ENCODE measurements at places on chromosomes 6 and 20.

DNA sequence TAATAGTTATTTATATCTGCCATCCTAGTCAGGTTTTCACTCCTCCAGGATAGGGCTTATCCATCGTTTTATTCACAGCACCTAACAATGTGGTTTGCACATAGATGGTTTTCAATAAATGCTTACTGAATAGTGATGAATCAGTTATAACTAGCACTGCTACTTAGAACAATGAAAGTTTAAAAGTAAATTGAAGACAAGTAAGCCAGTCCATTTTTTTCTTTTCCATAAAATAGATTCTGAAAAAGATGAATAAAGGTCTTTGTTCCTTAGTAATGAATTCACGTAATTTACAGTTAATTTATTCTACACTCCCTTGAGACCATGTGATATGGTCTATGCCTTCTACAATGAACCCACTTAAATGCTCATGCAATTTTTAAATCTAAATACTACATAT, 212.5 kb downstream of the RNGTT start:
- DNase-seq, result no peak

DNA sequence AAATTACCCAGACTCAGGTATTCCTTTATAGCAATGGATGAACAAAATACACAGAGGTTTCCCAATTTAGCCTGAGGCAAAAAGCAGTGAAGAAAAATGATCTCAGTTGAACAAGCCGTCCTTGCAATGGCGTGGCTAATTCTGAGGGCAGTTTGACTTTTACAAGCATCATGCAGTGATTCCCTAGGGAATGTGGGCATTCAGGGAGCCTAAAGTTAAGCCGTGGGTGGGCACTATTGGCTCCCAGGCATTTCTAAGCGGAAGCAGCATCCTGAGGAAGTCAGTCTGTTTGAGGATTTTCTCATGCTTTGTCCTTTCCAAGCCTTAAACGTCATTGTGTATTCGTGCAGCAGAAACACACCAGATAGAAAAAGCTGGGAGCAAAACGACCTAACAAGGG, 133.9 kb downstream of the MYLK4 start:
- DNase-seq, result no peak

GRCh38 chr6:15285682-15286294, 39.9 kb downstream of the JARID2 start:
- no peak for DNase-seq

DNA sequence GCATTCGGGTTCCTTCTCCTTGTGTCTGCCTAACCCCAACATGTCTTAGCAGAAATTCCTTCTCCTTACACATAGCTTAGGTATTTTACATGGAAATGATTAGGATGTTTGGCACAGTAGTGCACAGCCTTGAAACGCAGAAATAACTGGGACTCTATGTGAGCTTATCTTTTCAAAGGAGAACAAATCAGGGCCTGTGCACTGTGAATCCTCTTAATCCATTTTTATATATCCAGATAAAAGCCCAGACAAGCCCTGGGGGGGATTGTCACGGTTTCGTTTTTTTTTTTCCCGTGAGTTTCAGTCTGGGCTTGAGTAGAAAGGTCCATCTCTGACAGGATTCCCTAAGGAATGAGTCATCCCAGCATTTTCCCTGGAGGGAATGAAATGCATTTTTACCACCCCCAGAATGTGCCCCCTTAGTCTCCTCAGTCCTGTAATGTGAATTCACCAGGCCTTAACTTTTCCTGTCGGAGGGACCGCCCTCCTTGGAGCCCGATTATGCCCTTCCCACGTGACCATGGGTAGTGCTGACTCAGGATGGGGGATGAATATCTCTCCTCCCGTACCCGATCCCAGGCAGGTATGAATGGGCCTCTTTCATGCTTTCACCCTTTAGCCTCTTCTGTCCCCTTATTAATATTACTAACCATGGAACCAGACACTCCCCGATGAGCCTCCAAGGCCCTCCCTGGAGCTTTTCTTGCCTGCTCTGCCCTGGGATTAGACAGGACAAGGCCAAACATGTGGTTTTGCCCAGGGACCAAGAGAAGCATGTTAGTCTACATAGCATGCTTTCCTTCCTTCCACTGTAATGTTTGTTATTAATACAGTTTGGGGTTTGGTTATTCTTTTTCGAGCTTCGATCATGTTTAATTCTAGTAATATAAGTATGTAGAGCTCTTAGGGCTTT, 23.9 kb upstream of the NAA20 start:
- DNase-seq, result no peak

DNA sequence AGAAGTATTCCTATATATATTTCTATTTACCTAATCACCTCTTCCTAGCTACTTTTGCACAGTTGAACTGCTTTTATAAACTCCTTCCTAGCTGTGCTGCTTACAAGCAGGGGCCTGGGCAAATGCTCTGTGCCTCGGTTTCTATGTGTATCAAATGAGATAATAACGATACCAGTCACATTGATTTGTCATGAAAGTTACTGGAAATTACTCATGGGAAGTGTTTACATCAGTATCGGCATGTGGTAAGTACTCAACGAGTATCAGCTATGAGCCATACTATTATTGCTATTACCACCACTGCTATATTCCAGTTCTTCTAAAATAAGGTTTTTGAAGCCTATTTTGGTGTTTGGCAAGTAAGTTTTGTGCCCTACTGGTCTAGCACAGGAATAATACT, 4.9 kb downstream of the LAMA4 start:
- no peak for DNase-seq

DNA sequence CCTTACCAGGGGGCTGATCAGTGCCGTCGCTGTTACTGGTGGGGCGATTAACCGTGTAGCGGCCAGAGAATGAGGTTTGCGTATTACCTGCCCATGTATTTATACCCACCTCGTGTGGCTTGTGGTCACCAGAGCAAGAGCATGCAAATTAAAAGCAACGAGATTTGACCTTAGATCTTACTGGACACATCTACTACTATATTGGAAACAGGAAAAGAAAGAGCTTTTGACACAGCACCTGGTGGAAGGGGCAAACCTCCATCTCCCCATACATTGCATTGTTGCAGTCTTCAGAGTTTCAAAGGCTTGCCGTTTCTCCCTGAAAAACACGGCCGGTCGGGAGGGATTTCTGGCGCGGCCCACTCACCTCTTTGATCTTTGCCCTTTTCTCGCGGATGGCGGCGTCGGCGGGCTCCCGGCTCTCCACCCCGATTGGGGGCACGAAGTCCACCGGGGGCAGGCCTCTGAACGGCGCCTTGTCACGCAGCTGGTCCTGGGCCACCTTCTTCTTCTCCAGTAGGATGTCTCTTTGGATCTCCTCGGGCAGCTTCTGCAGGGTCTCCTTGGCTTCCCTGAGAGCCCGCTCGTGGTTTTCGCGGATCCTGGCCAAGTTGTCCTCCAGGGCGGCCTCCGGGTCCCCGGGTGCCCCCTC, 1.3 kb downstream of the MAN1A1 start:
- DNase-seq, result no peak

DNA sequence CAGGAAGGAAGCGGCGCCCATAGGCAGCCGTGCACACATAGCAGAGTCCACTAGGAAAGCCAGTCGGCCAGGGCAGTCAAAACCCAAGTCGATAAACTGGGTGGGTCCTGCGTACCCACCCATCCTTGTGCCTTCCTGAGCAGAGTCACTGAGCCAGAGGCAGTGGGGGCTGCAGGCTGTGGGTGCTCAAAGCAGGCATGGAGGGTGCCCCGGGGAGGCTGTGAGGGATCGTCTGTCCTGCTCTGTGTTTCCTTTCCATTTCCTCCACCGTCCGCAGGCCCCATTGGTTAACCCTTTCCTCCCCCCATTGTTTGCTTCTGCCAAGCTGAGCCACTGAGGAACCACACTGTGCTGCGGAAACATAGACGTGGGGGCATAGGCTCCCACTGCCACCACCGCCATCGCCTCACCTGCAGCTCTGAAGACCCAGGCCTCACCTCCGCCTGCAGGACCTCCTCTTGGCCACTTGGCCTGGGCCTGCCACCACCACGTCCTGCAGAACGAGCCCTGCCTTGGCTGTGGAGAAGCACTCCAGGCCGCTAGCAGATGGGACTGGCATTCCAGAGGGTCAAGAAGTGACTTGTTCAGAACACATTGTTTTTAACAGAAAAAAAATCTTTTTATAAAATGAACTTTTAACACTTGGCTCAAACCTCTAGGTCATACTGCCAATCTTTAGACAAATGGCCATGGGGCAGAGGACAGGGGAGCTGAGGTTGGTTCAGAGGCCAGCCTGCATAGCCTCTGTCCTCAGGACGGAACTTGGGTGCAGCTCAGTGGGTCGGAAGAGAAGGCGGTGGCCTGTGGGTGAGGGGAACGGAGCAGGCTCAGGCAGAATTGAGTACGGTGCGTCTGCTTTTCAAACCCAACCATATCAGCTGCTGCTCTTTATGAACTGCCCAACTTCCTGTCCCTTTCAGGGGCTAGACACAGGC, 52.6 kb downstream of the TCP11 start:
- DNase-seq, result no peak

GRCh38 chr20:58705208-58705926, 12.8 kb downstream of the NPEPL1 start:
- DNase-seq, result no peak

DNA sequence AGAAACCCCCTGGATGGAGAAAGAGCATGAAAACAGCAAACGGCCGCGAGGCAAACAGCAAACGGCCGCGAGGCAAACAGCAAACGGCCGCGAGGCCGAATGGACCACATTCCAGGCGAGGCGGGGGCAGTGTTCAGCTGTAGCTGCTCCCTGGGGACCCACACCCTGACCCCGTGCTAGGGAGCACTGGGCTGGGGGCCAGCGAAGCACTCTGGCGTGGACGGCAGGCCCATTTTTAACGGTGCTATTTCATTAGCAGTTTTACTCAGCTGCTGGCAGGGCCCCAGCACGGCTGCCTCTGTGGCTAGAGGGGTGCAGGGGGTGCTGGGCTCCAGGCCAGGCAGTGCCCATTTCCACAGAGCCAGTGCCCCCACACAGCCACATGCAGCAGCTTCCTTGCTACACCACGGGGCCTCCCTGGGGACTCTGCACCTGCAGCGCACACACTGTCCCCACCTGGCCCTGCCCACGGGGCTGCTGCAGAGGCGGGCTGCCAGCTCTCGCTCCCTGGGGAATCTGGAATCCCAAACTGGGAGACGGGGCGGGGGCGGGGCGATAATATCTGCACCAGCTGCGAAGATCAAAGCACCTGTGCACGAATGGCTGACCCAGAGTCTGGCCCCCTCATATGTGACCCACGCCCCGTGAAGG, 35.6 kb upstream of the SLCO4A1 start:
- no peak for DNase-seq

- DNase-seq, result no peak
Measured at GRCh38 chr20:35049776-35050352, 42.7 kb downstream of the TRPC4AP start.

DNA sequence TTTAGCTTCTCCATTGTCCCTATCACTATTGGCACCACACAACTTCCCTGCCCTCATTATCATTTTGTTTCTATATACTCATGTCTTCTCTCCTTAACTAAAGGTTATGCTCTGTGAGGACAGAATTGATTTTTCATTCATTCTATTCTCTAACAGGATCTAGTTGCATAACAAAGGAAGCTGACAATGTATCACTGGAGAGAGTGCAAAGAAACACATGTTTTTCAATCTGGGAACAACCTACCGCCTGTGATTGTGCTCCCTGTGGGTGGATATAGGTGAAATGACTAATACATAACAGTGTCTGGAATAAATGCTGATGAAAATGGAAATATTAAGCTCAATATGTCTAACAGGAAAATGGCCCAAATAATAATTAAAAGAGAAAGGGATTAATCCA, 56.6 kb downstream of the COL12A1 start:
- DNase-seq, result no peak

GRCh38 chr20:53800418-53800817, 206.8 kb upstream of the ZNF217 start:
- DNase-seq, result no peak

DNA sequence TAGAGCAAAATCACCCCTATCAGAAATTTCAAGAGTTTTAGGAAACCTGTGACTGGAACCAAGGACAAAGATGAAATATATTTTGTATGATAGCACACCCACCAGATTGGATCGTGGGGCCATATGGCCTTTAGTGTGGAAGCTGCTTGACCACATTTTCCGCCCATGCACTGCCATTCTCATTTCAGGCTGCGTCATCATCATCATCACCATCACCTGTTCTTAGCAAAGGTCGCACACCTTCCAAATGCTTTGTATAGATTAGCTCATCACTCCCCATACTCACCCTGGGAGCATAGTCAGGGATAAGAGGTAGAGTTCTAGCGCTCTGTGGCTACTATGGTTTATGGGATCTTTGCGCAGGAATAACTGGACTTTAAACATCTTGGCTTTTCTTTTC, 185.7 kb downstream of the MTHFD1L start:
- no peak for DNase-seq

GRCh38 chr6:20467437-20467836, 65.8 kb downstream of the E2F3 start:
- no peak for DNase-seq

- no peak for DNase-seq
Measured at GRCh38 chr6:97053643-97054411, 129.3 kb downstream of the KLHL32 start.

- DNase-seq, result no peak
Measured at GRCh38 chr6:154757352-154758050, 24.3 kb downstream of the SCAF8 start.

DNA sequence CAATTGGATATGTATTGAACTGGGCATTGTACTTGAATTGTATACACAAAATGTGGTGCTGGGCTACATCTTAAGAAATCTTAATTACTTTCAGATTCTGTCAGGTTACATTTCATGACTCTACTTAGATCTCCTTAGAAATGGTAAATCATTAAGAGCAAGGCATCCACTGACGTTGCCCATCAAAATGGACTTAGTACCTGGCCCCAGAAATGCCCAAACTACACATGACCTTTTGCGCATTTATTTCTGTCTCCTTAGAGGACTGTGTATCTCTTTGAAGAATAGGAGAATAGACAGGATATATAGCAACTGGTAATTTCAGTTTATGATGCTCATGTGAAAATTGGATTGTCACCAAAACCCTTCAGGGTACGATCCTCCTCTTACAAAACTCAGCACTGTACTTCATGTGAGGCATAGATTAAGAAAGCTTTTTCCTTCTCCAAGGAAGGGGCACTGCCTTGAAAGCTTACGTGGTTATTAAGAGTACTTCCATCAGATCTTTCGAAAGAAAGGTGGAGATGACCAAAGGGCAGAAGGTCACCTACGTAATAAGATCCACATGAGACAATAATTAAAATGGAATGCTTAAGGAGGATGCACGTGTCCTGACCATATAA, 61.4 kb upstream of the BMP2 start:
- no peak for DNase-seq

- no peak for DNase-seq
Measured at GRCh38 chr20:18722371-18722770, 91.2 kb upstream of the SCP2D1 start.

- DNase-seq, result no peak
Measured at GRCh38 chr20:31751126-31751525, 12.0 kb downstream of the TPX2 start.

DNA sequence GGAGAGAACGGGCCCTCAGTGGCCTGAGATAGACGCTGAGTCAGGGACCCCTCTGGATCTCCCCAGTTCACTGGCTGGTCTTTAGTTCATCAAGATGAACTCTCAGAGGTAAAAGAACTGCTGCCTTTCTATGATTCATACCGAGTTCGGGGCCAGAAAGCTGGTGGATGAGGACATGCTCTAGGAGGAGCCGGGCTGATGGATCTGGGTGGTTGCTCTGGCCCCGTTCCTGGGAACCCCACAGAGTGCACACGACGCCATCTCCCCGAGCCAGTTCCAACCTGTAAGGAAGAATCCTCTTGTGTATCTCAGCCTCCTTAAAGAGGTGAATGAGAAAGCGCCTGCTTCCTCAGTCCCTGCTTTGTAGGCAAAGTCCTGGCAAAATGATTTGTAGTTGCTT, 142.6 kb upstream of the PDE10A start:
- no peak for DNase-seq
